ENCODE measurements at places on chromosomes 16 and 17.

DNA sequence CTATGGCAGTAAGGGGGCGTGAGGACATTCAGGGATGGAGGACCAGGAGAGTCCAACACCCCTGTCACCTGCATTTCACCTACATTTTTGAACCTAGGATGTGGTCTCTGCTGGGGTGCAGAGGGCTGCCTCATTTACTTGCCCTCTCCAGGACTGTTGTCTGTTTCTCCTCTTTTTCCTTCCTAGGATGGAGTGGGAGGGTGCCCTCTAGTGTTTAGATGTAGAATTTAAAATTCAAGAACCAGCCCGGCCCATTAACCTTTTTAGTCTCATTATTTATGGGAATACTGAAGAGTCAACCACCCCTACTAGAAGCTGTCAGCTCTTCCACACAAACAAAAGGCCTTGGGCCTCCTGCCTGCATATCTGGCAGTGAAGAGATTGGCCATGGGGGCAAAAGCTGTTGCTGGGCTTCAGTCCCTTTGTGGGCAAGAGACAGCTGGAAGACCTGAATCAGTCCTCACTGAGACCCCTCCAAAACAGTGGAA, 2.5 kb upstream of the STARD3 start:
- DNase-seq = no peak

GRCh38 chr16:59327894-59328293, 593.8 kb upstream of the GOT2 start:
- DNase-seq = no peak

- no peak for DNase-seq
These were observed at the start of gene PCGF2 for GRCh38 chr17:38748149-38748891. PCGF2 (minus strand) TSS chr17:38748336; CDS start chr17:38740402, 7,934 bp downstream.

- no peak for DNase-seq
These were observed 22.3 kb upstream of the MPRIP start for GRCh38 chr17:17019891-17020456.

GRCh38 chr17:55171634-55172328, 93.0 kb upstream of the HLF start:
- DNase-seq = no peak

- peak; percentile 80 for DNase-seq
These were observed 155.6 kb upstream of the PLCG2 start for GRCh38 chr16:81623365-81624102.

- peak; percentile 86 for DNase-seq
These were observed 1.4 kb upstream of the SPHK1 start for GRCh38 chr17:76382803-76383545.

DNA sequence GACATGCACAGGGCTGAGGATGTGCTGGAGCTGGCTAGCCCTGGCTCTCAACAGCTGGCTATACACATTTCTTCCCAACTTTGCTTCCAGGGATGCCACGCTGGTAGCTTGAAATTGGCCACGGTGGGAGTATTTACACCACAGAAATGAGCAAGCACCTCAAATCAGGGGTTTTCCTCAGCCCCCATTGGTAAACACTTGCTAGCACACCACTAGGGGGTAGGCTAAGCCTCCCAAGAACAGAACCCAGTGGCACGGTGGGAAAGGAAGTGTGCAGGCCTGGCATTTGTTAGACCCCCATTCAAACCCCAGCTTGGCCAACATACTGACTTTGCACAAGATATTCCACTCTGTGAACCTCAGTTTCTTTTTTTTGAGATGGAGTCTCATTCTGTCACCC, 12.9 kb downstream of the DRC3 start:
- no peak for DNase-seq

DNA sequence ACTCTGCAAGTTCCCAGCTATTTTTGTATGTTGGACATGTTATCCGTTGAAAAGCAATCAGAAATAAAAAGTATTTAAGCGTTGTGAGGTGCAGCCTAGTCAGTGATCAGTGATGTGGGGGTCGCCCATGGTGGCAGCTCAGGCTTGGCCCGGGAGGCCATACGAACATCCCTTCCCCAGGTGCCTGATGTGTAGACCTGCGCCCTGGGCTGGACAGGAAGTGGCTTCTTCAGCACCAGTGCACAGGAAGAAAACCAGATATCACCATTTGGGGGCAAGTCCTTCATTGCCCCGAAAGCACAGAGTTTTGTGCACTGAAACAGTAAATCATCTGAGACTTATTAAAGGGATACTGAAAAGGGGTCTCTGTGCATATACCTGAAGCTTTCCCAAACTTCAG, 98.9 kb downstream of the SOCS1 start:
- no peak for DNase-seq

DNA sequence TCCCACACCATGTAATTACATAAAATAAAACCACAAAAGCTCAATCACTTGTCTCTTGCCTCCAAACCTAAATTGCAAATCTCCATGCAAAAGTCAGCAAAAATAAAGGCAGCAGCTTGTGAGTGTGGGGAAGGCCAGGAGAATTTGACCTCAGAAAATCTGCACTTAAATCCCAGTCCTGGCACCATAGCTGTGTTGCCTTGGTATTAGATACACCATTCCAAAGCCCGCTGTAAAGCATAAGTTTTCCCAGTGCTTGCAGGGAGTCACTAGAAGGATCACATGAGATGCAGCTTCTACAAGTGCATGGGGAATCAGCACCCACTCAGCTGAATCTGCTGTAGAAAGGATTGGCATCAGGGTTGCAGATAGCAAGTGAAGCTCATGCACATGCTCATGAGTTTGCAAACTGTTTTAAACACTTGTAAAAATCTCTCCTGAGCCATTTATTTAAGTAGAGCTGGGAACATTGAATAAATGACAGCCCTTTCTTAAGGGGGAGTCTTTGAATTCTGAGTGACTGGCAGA, 495.0 kb upstream of the HSBP1 start:
- no peak for DNase-seq

- DNase-seq = no peak
These were observed 37.1 kb upstream of the ADCY7 start for GRCh38 chr16:50229149-50229726.

DNA sequence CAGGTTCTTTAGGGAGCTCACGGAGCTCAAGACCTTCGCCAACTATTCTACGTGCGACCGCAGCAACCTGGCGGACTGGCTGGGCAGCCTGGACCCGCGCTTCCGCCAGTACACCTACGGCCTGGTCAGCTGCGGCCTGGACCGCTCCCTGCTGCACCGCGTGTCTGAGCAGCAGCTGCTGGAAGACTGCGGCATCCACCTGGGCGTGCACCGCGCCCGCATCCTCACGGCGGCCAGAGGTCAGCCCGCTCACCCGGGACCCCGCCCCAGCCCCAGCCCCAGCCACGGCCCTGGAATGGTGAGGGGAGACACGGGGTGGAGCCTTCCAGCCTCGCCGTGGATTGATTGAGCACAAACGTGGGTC, 13.5 kb downstream of the SARM1 start:
- DNase-seq = no peak

DNA sequence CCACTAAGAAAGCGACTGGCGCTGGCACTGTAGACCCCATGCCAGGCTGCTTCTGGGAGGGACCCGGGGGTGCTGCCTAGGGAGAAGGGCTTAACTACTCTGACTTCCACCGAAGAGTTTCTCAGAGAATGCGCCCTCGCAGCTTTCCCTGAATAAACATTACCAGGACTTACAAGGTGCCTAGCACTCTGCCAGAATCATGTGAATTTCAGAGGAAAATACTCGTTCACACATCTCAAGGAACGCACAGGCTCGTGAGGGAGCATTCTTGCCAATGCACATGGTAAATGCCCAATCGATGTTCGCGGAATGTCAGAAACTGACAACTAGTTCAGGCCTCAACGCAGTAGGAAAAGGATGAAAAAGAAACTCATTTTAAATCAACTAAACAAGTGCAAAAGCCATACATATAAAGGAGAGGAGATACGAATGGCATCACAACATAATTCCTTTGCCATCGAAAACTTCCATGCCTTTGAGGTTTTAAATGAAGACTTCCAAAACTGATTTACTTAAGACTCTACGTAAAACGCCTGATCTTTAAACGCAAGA, 999 bp downstream of the CMC2 start:
- DNase-seq = no peak

DNA sequence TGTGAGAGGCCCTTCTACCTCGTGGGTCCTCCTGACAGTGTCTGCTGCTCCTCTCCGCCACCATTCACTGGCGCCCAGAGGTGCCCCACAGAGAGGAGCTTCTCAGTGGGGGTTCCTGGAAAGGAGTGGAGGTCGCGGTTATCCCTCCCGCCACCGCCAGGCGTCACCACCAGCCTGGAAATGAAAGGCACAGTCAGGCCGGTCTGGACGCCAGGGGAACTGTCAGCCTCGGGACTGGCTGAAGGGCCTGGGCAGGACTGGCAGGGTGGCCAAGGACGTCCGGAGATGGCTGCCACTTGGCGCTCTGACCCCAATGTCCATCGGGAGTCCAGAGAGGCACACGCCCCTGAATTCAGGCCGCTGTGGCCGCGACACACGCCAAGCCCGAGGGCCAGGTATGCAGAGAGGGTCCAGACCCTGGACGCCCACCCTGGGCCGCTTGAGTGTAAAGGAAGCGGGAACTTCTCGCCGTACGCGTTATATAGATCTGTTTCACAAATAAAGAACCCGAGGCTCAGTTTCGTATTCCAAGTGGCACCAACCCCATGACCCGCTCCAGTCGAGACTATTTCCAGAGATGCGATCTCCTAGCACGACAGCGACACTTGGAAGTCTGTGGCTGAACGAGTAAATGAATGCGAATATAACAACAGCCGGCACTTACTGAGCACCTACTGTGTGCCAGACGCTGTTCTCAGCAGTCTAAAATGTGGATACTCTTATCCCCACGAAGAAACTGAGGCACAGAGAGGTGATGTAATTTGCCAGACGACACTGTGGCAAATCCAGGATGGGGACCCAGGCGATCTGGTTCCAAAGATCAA, 7.6 kb upstream of the NXPH3 start:
- DNase-seq = peak; percentile 93

- no peak for DNase-seq
These were observed 843.7 kb downstream of the CDH11 start for GRCh38 chr16:64278196-64278595.

DNA sequence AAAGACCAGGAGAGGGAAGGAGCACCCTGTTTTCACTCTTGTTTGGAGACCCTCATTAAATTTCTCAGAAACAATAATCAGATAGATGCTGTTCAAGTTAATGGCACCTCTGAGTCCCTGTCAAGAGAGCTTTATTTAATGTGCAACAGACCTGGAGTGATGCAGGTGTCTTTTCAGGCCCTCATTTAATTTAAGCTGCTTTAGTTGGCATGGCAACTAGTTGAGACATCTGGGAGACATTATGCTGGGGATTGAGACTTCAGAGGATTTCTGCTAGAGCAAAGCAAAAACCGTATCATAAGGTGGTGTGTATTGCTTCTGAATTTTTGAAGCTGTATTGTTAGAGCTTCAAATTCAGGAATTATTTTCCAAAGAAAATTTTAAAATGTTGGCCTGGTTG, 108.5 kb downstream of the NLK start:
- no peak for DNase-seq

- no peak for DNase-seq
These were observed 56.0 kb upstream of the FAM20A start for GRCh38 chr17:68657166-68657565.

DNA sequence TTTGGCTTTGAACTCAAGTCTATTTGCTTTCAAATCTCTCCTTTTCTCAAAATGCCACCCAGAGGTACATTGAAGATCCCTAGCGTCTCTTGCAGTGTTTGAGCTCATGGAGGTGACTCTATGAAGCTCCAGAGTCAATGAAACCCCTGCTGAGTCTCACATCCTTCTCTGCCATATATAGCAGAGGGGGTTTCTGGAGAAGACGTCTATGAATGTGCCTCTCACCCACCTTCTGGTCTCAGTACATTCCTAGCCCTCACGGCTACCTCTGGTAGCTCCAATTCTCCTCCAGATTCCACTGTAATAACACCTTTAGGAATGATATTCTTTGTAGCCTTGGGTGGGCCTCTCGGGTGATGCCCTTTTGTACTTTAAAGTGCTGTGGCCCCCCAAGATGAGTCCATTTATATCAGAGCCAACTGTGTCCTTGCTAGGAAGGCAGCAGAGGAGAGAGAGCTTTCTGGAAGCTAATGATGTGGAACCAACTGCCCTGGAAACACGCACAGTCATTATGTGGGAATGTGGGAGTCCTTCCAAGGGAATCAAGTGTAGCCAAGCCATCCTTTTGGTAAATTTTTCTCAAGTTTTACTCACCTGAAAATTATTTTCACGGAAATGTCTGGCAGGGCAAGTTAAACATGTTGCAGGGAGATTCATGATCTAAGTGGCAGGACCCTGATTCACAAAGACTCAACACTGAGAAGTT, 123.4 kb downstream of the ASIC2 start:
- DNase-seq = no peak

- no peak for DNase-seq
These were observed 64.2 kb downstream of the SLC39A11 start for GRCh38 chr17:73028299-73028755.

DNA sequence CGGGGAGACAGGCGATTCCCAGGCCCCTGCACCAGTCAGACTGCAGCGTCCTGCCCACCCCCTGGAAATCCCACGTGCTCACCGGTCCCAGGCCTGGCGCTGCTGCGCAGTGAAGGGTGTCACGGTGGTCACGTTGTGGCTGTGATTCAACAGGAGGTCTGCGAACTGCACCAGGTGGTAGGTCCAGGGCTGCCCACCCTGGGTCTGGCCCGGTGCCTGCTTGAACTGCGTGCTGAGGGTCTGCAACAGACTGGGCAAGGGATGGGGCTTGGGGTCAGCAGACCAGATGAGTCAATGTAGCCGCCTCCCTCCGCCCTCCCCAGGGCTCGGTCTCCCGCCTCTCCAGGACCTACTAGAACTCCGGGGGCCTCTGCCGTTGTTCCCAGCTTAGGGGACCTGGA, 7.1 kb downstream of the MYBBP1A start:
- DNase-seq = no peak

GRCh38 chr16:80996688-80997138, 10.0 kb downstream of the CMC2 start:
- no peak for DNase-seq

DNA sequence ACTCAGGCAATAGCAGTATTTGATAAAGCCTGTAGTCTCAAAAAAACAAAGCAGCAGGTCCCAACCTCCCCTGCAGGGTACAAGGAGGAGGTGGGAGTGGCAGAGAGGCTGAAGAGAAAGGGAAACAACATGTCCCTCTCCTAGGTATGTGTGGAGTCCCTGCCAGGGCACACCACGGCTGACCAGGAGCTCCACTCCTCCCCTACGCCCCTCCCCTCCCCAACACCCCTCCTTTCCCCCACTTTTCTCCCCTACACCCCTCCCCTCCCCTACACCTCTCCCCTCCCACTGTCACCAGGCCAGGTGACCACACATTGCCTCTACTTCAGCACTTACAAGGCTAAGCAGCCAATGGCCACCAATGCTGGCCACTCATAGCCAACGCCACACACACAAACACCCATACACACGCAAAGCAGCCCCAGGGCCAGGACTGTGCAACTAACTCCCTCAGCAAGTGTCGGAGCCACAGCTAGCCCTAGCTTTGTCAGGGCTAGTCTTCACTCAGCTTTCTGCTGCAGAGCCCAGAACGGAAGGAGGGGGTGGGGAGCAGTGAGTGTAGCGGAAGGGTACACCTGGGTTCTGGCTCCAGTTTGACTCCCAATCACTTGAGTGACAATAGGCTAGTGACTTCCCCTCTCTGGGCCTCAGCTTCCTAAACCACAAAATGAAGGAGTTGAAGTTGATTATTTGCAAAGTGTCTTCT, 8.2 kb downstream of the CAVIN1 start:
- peak; percentile 82 for DNase-seq

All from activated effector memory CD4-positive, alpha-beta T cell treated with anti-CD3 and anti-CD28 coated beads, Interleukin-2, amount 50 U/mL, for 16 hours (primary cell).